Thoracic aorta (tissue), 2 donors: ENCODE measurements at places on chromosomes 7 and 10.

GRCh38 chr7:54336800-54337199, 205.4 kb upstream of the VSTM2A start:
- DNase-seq = no peak

DNA sequence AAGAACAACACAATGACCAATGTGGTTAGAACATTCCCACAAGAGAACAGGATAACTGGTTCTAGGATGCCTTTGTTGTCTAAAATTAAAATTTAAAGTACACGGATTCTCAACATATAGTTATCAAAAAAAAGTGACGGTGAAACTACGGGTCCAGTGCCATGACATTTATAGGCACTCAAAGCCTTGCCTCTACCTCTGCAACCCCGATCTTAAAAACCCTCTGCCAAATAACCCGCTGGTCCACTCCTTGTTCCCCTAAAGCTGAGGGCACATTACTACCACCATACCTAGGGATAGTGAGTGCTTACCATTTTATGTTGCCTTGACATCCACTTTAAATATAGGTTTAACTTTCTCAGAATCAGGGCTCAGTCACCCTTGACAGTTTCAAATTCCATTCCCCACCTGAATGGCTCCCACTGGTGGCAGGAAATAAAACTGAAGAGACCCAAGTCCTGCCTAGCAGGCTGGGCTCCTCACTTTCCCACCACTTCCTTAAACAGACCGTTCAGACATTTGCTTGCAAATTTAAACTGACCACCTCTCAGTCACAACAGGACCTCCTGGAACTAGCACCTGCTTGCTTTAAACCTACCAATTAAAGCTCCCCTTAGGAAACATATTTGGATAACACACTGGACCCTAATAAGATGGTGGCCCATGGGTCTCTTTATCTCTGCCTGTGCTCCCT, 169.9 kb upstream of the ASAH2 start:
- no peak for DNase-seq

DNA sequence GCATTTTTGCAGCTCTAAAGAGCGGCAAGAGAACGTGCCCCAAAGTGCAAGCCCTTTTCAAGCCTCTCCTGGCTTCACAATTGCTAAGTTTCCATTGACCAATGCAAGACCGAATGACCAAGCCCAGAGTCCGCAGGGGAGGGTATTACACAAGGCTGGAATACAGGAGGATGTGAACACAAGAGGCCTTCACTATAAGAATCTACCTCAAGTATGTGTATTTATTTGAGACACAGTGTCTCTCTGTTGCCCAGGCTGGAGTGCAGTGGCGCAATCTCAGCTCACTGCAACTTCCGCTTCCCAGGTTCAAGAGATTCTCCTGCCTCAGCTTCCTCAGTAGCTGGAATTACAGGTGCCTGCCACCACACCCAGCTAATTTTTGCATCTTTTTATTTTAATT, 22.2 kb upstream of the TPST1 start:
- no peak for DNase-seq

GRCh38 chr7:1758859-1759521, 88.9 kb downstream of the ELFN1 start:
- DNase-seq = no peak

GRCh38 chr7:134574322-134574721, 25.4 kb downstream of the AKR1B15 start:
- DNase-seq = no peak

GRCh38 chr7:121046893-121047468, 58.5 kb downstream of the CPED1 start:
- no peak for DNase-seq

DNA sequence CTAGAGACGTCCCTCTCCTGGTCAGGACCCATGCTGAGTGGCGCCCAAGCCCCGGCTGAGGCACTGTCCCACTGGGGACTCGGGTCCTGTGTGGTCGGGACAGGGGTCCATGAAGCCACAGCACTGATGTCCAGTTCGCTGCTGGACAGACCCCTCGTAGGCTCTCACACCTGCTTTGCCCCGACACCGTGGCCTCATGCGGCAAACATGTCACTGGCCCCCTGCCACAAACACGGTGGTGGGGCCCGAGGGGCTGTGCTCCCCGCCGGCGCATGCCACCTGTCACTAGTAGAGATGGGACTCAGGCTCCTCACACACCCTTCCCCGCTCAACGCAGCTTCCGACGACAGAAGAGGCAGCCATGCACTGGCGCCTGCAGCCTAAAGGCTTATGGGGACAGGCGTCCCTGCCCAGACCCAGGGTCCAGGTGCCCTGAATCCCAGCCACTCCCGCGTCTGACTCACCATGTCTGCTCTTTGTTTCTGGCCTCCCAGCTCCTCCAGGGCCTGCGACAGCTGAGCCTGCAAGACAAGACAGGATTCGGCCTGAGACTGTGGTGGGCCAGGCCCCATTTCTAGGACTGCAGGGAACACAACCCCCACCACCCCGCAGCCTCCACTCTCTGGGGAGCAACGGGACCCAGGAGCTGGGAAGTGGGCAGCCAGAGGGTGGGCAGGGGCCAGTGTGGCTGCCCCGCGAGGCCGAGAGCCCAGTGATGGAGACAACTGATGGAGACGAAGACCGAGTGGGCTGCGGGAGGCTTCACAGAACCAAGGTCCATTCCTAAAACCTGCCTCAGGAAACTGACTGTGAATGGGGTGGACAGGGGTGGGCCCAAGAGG, 230.9 kb downstream of the MAD1L1 start:
- no peak for DNase-seq

DNA sequence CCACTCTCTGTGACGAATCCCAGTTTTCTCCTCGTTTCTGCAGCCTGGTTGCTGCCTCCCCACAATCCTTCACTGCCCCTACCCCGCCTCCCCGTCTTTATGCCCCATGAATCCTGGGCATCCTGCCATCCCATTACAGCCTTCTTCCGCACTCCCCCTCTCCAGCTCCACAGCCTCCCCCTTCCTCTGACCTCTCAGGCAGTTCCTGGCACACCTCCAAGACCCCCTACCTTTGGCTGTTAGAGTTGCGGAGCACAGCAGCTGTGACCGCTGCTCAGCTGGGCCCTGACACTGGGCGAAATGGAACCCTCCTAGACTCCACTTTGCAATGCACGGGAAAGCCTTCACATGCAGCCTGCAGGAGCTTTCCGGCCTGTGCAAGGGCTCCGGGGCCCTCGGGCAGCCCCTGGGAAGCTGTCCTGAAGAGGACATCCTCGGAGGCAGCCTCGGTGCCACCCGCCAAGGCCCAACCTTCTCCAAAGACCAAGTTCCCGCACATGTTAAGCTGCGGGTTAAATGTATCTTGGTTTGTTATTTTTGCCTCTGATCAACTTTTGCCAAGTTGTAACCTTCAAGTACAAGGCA, 400.7 kb upstream of the MKI67 start:
- DNase-seq = no peak

DNA sequence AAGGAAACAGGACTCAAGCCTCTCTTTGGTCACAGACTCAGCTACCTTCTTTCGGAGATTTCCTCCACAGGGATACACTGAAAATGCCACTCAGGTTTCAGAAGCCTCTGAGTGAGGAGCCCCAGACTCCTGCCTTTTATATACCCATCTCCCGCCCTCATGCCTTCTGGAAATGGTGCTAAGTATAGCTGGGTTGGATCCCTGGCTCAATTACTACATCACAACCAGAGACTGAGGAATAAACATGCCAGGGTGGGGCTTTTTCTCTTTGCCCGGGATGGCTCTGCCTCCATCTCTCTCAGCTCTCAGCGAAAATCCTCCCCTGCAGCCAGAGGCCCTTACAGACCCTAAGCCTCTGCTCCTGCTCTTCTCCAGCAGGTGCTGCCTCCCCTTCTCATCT, 299.5 kb downstream of the KCNMA1 start:
- no peak for DNase-seq

- no peak for DNase-seq
These were observed 134.4 kb upstream of the DLX6 start for GRCh38 chr7:96870934-96871333.

DNA sequence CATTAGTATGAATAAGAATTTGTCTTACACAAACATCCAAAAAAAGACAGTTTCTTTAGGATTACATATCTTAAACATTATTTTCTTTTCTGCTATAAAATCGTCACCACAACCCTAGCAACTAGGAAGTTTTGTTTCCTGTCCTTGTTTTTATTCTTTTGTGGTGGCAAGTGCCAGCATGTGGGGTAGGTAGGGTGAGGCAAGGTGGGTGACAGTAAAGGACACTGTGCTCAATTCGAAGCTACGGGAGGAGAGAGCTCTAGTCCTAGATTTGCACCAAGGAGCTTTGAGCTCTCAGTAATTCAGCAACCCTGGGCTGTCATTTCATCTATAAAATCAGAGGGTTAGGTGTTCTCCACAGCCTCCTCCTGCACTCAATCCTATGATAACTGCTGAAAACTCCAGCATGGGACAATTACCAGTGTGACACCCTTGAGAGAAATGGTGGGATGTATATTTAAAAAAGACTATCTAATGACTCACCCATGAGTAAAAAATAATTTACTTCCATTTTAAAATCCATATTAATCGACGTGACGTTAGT, 187.1 kb downstream of the FAM107B start:
- DNase-seq = no peak

- DNase-seq = no peak
These were observed 16.3 kb upstream of the BTBD16 start for GRCh38 chr10:122254831-122255230.

DNA sequence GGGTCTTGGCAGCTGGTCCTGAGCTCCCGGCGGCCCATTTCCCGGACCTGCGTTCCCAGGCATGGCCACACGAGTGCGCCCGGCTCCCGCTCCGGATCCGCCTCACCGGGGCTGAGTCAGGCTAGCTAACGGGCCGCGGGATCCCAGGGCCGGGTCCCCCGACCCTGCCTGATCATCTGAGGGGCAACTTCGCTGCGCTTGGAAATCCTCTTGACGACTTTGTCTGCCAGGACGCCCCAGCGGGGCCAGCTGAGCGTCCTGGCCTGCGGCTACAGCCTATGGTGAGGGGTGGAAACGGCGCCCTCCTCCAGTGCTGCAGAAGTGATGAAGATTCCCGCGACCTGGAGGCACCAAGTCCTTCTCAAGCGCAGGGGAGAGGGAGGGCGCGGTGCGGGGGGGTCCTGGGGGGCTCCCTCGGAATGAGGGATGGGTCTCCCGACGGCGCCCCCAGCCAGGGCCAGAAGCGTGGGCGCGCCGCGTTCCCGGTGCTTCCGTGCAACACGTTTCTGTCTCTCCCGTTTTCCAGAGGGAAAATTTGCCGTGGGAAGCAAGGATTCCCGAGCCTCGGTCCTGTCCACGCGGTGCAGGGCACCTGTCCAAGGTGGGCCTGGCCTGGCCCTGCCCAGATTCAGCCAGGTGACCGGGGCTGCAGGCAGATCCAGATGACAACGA, 212.4 kb downstream of the CCSER2 start:
- DNase-seq = no peak

DNA sequence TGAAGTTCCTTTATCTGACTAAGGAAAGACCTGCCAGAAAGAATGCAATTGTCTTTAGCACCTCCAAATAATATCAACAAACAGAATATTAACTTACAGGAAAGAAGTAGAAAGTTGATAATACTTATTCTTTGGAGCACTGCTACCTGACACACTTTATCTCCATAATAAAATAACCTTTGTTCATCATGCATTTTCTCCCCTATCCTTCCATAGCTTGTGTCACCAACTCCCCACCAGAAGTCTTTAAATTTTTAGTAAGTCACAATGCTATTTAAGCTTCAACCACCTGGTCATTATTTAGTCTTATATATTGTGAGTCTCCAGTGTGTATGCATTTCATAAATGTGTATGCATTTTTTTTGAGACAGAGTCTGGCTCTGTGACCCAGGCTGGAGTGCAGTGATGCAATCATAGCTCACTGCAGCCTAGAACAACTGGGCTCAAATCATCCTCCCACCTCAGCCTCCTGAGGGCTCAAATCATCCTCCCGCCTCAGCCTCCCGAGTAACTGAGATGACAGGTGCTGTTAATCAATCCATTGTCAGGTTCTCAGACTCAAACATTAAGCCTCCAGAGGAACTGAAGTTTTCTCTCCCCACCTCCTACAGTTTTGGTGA, 7.3 kb upstream of the CYP3A43 start:
- DNase-seq = no peak

GRCh38 chr7:98483276-98483963, 82.5 kb upstream of the BAIAP2L1 start:
- no peak for DNase-seq

DNA sequence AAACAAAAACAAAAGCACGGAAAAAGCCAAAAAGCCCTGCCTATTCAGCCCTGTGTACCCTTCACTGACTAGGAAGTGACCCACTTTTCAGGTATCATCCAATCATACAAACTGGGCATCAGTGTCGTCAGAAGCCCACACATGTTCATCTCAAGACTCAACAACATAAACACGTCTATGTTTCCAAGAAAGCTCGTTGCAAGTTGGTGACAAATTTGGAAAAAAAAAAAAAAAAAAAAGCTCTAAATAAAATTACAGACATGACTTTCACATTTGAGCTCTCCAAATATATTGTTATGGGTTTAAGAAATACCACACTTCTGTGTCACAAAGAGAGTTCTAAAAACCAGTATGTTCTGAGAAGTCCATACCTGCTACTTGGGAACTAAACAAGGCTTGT, 204.7 kb upstream of the KLF14 start:
- no peak for DNase-seq

DNA sequence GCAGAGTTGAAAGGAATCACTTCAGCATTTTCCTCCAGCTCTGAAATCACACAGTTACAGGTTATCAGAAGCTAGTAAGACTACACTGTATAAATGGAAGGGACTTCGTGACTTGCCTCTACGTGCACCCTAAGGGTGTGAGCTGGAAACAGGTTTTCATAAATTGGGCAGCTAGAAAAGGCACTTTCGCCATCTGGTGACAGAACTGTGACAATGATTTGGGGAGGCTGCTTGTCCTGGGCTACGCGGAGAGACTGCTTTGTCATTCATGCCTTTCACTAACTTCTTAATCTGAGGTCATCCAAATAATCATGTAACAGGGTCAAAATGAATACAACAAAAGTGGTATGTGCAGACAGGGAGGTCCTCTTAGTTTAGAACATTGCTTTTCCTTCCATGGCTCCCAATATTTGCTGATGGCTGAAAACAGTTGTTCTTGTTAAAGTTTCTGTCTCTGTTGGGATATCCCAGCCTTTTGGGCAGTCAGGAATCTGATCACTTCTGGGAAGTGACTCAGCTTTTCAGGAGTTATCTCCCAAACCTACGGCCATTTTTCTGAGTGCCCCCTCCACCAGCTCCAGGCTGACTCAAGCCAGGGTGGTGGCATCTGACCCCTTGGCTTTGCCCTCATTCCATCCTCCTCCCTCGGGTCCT, 17.8 kb downstream of the VWC2 start:
- DNase-seq = no peak

DNA sequence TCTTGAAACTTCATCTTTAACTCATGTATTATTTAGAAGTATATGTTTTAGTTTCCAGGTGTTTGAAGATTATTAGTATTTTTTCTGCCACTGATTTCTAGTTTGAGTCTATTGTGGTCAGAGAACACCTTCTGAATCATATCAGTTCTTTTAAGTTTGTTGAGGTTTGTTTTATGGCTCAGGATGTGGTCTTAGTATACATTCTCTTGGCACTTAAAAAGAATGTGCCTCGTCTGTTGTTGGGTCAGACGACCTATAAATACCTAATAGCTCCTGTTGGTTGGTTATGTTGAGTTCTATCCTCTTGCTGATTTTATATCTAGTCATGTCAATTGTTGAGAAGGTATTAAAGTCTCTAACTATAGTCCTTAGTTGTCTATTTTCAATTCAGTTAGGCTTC, 15.9 kb downstream of the TDRD1 start:
- no peak for DNase-seq

GRCh38 chr10:28845009-28845682, 167.8 kb downstream of the BAMBI start:
- DNase-seq = no peak

GRCh38 chr10:93223336-93223735, 149.6 kb downstream of the CYP26A1 start:
- DNase-seq = no peak
